CD4-positive, alpha-beta T cell treated with Interleukin-4 for 1 hour (primary cell): ENCODE measurements at places on chromosomes 1 and 21.

- DNase-seq, result peak; percentile 93
These were observed 66.3 kb downstream of the CD58 start for GRCh38 chr1:116504308-116505156.

DNA sequence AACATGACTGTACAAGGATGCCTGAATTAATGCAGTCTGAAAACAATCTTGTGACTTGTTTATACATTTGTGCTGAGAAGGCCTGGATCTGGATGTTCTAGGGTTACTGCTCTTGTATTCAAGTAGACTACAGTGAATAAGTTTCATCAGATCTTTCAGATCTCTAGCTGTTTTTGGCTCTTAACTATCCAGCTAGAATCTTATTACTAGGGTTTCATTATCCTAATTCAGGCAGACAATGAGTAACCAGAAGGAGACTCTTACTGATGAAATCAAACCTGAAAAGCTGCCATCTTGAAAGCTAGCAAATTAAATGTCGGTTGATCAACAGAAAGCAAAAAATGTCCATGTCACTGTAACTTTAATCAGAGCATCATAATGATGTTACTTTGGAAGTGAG lies 112.5 kb upstream of the KCNK2 start:
- DNase-seq, result no peak

GRCh38 chr1:159653201-159653600 lies 61.2 kb downstream of the CRP start:
- no peak for DNase-seq

DNA sequence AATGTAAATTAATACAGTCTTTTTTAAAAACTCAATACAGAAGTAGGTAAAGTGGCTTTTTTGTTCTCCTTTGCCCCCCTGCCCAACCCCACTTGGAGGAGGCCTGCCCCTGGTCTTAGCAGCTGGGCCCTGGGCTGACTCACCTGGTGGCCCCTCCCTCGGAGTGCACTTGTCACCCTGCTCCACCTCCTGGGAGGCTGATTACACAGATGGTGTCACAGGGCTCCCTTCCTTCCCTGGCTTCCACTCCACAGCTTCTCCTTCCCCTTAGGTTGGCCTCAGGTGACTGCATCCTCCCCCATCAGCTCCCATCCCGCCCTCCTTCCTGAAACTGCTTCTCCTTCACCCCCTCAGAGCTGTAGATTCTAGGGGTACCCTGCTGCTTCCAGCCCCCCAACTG lies 11.7 kb upstream of the CAPN9 start:
- no peak for DNase-seq

GRCh38 chr1:147786536-147786935 lies 26.1 kb upstream of the GJA5 start:
- DNase-seq, result no peak

DNA sequence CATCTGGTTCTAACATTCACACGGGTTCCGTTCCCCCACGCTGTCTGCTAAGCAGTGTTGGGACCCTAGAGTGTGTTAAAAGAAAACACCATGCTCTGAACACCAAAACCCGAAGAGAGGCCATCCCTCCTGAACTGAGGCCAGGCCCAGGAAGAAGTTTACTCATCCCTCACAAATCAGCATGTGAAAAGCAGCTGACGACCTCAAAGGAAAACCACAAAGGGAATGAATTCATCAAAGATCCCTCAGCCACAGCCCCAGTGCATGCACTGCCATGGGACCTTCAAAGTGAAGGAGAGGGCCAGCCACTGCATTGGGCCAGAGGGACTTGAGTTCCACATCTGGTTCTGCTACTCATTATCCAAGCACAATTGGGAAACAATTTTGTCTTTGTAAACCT lies 7.0 kb upstream of the PSEN2 start:
- no peak for DNase-seq

GRCh38 chr1:6495041-6495441 lies 3.6 kb upstream of the PLEKHG5 start:
- DNase-seq, result no peak

DNA sequence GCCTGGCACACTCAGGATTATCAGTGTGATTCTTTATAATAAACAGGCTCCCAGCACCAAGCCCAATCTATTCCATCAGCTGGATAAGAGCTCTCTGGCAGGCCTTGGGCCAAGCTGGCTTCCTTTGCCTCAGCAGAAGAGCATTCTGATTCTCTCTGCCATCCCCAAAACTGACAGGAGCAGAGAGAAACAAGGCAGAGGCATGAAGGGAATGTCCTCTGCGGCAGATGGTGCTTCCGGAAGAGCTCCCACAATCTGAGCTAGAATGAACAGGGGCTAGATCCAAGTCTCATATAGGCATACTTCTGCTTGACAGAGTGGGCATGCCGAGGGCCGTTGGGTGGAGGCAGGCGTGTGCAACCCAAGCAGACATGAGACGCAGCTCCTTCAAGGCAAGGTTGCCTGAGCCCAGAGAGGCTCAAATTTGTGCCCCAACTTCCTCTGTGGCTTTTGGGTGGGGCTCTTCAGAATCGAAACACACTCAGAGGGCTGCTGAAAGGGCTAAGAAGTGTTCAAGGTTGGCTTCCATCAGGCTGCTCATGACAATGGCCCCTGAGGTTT lies 4.0 kb downstream of the CAPN2 start:
- DNase-seq, result peak; percentile 68

- no peak for DNase-seq
These were observed 75.3 kb downstream of the HLX start for GRCh38 chr1:220954321-220955075.

- DNase-seq, result no peak
These were observed 30.5 kb downstream of the TMCC2 start for GRCh38 chr1:205258261-205258691.

DNA sequence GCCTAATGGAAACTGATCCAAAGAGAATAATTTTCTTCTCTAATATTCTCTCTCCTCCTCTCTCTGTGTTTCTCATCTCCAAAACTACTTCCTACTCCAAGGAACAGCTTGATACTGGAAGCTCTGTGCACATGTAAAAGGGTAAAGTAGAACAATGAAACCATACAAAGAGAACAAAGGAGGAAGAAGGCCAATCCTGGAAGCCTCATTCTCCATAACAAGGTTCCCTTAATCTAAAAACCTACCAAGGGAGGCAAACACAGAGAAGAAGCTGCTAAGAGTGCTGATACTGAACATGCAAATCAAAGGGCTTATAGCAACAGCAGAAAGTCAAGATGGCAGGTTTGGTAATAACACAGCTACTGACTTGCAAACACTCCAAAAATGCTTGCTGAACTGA lies 44.4 kb downstream of the SIPA1L2 start:
- DNase-seq, result no peak
